ENCODE measurements at places on chromosomes 11 and 22. TPM values are rescaled to one million over a fixed set of nuclear protein-coding genes. Genes with fewer than 3 reads are reported as not detected.

The KLHDC7B gene
- 3.8 TPM for total RNA-seq

The ENDOD1 gene
- total RNA-seq = 7.3 TPM

The LBHD1 gene
- total RNA-seq = 14.9 TPM

The ATG13 gene
- 110 TPM for total RNA-seq

GRCh38 chr11:22194907-22195306 is 2.0 kb downstream of the ANO5 start:
- no peak for DNase-seq

DNA sequence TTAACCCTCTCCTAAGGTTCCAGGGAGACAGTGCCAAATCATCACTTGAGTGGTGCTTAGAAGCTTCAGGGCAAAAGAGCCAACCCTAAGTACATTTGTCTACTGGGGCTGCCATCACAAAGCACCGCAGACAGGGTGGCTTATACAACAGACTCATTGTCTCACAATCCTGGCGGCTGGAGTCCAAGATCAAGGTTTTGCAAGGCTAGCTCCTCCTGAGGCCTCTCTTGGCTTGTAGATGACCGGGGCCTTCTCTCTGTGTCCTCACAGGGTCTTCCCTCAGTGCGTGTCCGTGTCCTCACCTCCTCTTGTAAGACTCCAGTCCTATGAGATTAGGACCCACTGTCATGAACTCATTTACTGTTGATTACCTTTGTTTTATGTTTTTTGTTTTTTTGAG is 34.1 kb upstream of the CD81 start:
- DNase-seq = no peak

DNA sequence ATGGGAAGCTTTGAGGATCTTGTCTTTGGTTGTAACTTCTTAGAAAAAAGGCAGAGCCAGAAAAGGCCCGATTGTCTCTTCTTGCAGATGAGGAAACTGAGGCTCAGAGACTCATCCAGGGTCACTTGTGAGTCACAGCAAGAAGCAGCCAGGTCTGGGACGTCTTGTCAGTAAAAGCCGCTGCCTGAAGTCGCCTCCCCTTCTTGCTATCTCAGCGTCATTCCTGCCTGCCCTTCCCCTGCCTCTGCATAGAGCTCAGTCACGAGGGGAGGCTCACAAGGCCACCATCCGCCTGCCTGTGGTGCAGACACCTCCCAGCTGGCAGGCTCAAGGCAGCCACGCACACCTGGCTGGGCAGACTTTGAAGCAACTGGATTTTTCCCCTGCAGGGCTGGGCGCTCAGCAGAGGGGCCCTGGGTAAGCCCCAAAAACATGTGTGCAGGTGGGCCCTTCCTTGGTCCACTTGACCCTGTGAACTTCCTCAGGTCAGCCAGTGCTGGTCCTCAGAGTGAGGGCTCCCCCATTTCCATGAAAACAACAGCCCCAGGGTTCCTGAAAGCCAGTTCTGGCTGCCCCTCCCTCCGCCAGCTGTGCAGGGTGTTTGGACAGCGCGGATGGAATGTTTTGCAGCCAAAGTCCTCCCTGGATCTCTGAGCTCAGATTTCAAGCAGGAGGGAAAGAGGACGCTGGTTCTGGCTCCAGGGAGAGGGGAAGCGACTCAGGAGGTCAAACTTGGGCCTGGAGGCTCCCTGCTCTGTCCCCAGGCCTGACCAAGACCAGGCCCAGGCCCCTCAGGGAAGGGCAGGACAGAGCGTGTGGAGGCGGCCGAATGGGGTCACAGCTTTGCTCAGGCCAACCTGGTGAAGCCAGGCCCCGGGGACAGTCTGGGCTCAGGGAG is 6.0 kb upstream of the RAB3IL1 start:
- DNase-seq = no peak

DNA sequence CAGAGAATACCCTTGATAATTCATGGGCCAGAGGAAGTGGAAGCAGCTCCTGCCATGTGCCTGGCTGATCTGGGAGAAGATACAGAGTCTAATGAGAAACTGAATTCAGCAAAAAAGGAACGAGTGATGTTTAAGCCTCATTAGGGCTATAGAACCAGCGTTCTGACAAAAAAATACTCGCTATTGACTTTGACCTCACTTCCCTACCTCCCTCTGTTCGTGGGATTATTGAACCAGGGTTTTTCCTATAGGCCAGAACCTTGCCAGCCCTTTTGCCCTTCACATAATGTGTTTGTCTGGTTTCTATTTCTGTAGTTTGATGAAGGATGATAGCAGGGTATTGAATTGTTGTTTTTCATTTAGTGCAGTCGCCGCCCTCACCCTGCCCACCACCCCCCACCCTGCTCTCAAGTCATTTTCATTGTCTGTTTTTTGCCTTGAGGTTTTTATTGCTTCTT is 7.6 kb upstream of the RBFOX2 start:
- DNase-seq = no peak

DNA sequence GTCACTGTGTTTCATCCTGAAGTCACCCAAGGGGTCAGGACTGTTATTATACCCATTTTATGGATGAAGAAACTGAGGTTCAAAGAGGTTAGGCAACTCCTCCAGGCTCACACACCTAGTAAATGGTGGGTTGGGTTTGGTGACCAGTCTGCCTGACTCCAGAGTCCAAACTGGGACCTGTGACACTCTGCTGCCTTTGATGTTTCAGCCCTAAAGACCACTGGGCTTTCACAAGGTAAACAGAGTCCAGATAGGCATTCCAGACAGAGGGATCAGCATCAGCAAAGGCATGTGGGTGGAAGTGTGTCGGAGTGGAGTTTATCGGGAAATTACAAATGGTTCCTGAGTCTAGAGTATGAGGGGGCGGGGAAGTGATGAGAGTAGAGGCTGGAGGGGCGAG is 38.5 kb downstream of the MICAL2 start:
- DNase-seq = no peak

Data from T-helper 17 cell (primary cell).